ENCODE measurements at places on chromosomes 6 and 20.
A peak's percentile ranks its signal among the peaks of the same experiment; 100 is the strongest.

GRCh38 chr6:42696526-42697267 is 25.7 kb downstream of the PRPH2 start:
- no peak for DNase-seq

- DNase-seq = no peak
Measured at GRCh38 chr6:167209577-167209975, 51.8 kb upstream of the GPR31 start.

- no peak for DNase-seq
Measured at GRCh38 chr6:70563530-70563929, 3.2 kb upstream of the SDHAF4 start.

DNA sequence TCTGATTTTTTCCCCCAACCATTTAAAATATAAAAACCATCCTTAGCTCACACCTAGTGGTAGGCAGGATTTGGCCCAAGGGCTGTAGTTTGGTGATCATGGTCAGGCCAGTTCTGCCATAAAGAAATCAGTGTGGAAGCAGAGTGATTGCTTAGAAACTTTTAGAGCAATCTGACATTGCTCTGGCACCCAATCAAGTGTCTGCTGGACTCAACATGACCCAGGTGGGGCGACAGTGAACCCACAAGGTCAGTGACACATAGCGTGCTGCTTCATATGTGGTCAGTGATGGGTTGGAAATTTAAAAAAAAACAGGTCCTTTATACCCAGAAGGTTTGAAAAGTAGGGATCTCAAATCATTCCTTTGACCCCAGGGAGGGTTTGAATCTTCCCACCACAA is 107.9 kb downstream of the BANF2 start:
- no peak for DNase-seq

GRCh38 chr6:23735151-23735550 is 390.9 kb upstream of the NRSN1 start:
- no peak for DNase-seq

DNA sequence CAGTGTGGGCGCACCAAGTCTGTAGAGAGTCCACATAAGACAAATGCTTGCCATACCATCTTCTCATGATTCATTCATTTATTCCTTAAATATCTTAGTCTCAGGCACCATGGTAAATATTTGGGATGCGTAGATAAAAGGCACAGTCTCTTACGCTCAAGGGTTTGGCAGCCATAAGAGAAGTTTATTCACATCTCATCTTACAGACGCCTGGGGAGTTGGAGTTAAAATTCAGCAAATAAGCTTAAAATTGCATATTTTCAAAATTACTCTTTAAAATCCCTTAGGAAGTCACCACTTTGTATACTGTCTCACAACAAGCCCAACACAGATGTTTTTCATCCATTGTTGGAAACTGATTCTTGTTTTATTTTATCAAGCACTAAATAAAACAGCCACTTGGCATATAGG is 363.3 kb downstream of the KIF16B start:
- no peak for DNase-seq

DNA sequence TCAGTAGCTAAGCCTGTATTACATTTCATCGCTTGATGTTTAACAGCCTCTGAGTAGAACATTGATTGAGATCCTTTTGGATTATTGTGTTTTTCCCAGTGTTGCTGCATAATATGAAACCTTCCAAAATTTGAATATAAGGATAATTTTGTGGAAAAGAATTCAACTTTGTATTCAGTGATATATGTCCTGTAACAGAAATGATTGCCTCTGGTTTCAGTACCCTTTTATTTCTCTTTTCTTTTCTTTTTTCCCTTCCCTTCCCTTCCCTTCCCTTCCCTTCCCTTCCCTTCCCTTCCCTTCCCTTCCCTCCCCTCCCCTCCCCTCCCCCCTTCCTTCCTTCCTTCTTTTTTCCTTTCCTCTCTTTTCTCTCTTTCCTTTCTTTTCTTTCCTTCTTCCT is 74.6 kb downstream of the UTRN start:
- DNase-seq = no peak

DNA sequence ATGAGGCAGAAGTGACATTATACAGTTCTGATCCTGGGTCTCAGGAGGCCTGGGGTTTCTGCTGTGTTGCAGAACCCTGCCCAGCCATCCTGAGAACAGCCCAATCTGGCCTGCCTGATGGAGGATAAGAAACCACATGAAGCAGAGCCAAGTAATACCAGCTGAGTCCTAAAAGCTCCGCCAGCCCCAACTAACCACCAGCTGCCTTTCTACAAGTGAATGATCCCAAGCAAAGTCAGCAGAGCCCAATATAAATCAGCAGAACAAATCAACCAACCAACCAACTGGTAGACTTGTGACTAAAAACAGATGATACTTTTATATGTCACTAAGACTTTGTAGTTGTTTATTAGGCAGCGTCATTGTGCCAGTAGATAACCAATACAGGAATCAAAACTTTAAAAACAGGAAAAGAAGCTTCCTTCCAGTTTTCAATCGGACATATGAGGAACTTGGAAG is 52.1 kb downstream of the SNX5 start:
- DNase-seq = no peak

- DNase-seq = no peak
Measured at GRCh38 chr6:170178561-170179477, 112.1 kb downstream of the DLL1 start.

DNA sequence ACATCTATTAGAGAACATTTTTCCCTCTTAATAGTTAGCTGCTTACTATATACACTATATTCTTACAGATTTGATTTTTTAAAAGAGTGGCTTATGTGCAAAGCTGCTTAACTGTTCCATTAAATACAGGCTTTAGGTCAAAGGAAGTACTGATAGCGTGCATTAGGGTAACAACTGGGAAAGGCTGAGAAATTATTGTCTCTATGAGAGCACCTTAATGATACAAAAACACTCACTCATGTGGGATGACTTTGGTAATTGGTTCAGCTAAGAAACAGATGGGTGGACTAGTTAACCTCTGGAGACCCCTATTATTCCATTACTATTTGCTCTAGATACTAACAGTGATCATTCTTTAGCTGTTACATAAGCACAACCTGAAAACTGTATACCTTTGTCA is 4.0 kb downstream of the DCDC2 start:
- DNase-seq = no peak

DNA sequence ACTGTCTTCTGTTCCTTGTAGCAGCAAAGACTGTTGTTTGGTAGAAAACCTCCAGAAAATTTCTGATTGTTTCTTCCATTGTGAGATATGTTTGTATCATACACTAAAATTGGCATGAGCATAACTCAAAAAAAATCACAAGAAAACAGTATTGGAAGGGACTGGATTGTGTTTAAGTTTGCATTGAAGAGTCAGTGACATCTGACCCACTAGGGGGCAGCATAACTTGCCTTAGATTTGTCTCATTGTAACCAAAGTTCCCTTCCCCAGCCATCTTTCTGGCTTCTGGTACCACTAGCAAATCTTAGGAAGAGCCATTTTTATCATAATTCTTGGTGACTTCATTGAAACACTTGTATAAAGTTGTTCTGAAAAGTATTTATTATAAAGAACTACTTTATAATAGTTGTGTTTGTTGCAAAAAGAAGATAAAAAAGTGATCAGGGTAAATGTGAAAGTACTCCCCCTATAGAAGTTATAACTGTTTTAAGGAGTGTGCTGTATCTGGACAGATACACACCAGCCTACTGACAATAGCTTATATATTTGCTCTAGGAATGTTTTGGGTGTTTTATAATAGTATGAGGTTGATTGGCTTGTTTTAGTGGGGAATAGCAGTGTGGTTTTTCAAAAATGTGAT is 7.7 kb downstream of the CSTF1 start:
- no peak for DNase-seq

DNA sequence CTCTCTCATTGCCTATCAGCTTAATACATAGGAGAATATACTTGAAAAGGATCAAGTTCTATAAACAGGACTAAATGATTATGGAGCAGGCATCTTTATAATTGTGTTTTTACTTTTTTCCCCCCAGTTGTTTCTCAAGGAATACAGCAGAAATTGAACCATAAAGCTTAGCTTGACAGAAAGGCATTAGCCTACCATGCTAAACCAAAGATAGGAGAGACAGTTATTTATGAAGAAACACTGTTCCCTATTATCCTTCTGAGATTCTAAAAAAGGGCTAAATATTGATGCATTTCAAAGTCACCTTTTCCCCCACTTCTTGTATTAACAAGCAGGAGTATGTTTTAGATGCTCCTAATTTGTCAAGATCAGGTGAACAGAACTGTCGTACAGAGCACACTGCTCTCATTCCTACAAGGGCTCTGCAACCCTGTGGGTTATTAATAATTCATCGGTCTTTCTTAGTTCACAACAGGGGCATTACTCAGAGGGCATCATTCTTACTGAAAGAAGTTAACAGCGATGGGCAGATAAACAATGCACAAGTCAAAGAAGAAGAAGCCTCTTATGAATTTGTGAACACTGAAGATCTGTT is 38.7 kb downstream of the PRKN start:
- no peak for DNase-seq

DNA sequence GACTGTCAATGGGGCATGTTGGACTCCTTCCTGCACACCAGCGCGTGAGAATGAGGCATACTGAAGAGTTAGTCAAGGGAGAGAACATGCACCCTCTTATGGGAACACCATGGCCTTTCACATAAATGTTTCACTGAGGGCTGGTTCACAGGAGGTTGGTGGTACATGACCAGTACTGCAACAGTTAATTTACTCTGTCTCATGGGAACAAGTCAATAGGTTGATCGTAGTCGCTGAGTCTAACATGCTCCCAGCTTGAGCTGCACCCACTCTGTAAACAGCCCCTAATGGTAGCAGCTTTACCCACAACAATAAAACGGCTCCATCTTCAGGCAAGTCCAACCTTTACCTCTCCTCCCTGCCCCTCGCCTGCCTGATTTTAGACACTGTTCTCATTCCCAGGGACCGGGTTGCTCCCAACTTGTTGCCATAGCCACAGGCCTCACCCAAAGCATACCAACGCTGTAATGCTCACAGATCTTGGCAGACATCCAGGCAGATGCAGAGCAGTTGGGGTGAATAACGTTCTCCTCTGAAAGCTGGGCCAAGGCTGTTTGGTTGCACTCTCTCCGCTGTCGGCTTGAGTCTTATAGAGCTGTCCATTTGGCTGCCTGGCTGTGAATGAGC is 111.3 kb downstream of the LY86 start:
- peak; percentile 33 for DNase-seq

DNA sequence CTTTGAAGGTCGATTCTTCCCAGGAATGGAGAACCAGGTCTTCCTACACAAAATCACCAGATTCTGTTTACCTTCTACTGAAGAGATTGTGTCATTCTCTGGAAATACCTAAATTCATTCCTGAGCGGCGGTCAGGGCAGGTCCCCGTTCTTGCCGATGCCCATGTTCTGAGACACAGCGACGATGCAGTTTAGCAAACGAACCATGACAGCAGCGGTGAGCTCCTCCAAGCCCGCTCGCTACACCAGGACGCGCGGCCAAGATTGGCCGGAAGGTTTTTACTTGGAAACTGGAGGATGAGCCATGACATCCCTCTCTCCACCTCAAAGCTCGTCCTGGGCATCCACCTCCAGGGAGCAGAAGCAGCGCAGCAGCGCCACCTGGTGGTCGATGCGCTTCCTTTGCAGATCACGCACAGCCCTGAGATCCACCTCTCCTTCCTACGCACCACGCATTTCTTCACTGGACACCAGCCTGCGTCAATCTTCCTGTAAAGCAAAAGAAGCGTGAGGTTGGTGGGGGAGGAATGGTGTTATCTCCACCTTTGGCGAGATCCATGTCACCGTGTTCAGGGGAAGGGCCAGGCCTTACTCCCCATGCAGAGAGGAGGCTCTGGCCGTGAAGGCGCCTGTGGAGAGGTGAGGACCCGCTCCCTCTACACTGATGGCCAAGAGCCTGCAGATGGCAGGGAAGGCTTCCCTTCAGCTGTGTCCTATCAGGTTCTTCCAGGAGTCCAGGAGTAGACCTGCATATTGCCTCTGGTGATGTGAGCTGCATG is 9.9 kb upstream of the HLA-B start:
- DNase-seq = peak; percentile 85

DNA sequence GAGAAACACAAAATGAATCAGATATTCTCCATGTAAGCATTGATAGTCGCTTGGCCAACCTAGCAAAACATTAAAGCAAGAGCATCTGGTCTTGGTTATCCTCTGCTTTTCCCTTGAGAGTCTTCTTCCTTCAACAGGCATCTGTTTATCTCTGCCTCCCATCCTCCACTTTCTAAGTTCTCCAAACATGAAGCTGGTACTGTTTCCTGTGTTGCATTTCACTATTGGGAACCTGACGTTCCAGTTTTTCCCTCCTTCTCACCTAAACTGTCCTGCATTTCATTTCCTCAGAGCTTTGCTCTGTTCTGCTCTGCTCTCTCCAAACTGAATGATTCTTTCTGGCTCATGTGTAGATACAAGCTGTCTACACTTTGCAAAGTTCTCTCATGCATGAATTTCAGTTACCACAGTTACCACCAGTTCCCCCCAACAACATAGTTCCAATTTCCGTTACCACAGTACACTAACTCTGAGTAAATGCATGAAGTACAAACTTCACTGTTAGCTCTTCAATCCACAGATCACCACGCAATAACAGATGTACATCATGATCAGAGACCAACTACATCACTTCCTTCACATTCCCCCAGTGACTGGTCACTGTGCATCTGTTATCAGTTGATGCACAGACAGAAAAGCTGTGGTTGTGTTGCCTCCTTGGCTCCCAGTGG is 86.7 kb upstream of the F13A1 start:
- DNase-seq = no peak

DNA sequence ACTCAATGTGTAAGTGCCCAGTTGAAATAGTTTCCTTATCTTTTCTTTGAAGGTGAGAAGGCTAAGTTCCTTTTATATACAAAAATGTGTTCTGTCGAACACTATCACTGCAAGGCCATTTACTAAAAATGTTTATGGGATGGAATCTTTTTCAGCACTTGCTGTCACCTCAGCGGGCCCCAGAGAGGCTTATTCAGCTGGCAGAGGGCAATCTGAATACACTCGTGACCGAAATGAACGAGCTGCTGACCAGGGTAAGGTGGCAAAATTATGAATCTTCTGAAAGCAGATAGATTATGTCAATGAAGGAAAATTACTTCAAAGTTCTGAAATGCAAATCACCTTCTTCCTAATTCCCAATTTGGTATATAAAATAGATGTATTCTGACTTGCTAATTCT is 340.2 kb downstream of the ARHGAP18 start:
- DNase-seq = no peak

DNA sequence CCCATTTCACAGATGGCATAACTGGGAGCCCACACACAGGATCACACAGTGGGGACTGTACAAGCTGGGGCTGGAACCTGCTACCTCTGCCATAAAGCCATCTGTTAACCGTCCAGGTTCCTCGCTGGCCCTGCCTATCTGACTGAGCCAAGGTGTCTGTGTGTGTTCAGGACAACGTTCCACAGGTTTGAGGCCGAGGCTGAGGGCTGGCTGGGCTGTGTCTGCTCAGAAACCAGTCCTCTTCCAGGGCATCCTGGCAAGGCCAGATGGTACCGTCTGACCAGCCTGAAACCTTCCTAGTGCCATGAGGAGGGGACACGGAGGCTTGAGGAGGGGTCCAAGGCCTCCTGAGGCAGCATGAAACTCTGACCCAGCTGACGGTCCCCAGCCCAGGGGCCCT is 150.6 kb downstream of the TAF4 start:
- DNase-seq = no peak
